ENCODE measurements at places on chromosomes 7 and 10. TPM values are rescaled to one million over a fixed set of nuclear protein-coding genes. Genes with fewer than 3 reads are reported as not detected.
A peak's percentile ranks its signal among the peaks of the same experiment; 100 is the strongest.

GRCh38 chr7:106775552-106775936 lies 89.5 kb upstream of the PIK3CG start:
- DNase-seq: no peak

- peak; percentile 87 for DNase-seq
These were observed 361 bp upstream of the PLXDC2 start for GRCh38 chr10:19815731-19816410.

DNA sequence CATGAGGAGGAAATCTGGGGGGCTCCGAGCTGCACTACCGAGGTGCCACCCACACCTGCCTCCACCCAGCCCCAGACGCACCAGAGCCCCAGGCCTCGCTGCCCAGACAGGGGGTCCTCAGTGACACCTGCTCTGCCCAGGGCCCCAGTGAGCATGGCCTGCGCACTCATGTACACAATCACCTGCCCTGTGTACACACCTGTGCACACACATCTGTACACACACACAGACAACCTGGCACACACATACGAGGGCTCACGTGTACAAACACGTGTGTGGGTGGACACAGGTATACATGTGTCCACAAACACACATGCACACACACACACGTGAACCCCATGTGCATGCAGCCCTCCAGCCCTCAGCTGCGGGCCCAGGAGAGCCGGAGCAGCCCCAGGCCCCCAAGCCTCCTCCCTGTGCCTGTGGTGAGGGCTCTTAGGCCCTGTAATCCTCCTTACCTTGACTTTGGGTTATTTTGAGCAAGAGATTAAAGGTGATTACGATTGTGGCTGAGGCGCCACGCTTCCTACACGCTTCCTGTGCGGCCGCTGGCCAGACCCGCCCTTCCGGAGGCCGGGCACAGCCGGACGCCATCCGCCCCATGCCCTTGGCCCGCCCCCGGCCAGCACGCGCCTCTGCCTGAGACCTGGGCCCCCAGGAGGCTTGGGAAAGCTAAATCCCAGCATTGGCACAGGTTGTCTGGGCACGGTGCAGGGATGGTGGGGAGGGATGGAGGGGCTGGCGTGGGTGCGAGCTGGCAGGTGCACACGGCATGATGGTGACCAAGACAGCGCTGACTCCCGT lies 71.9 kb downstream of the ELFN1 start:
- no peak for DNase-seq

GRCh38 chr10:109784236-109784635 lies 139.1 kb downstream of the XPNPEP1 start:
- DNase-seq: no peak

- no peak for DNase-seq
These were observed 98.7 kb downstream of the NPSR1 start for GRCh38 chr7:34756691-34757090.

DNA sequence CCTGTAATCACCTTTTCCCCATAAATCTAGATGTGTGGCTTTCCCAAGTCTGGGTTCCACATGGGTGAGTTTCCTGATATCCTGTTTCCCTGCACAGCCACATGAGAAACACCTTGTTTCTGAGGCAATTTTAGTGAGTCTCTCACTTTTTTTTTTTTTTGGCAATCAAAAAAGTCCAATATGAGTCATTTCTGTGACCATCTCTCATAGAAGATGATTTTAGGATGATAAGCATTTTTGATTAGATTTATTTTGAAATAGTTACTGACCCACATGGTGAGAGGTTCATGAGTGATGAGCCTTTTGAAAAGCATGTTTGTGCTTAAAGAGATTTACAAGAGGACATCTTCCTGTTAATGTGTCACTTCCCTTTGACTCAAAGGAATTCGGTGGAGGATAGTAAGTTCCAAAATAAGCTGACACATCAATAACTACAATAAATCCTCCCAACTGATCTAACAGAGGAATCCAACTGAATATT lies 464.0 kb downstream of the INHBA start:
- no peak for DNase-seq

DNA sequence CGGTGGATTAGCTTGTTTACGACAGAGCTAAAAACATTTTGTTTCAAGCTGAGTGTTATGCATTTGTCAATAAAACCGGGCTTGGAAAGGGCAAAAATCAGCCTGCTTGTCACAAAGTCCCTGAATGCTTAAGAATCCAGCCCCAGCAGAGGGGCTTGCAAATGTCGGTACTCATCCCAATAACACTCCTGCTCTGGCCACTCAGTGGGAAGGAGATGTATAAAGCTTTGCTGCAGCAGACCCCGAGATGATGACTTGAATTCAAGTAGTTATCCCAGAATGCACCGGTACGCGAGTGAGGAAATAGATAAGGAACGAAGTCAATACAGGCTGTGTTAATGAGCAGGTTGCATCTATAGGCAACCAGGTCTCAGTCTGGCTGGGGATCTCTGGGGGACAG lies 662.3 kb downstream of the CCSER2 start:
- no peak for DNase-seq

DNA sequence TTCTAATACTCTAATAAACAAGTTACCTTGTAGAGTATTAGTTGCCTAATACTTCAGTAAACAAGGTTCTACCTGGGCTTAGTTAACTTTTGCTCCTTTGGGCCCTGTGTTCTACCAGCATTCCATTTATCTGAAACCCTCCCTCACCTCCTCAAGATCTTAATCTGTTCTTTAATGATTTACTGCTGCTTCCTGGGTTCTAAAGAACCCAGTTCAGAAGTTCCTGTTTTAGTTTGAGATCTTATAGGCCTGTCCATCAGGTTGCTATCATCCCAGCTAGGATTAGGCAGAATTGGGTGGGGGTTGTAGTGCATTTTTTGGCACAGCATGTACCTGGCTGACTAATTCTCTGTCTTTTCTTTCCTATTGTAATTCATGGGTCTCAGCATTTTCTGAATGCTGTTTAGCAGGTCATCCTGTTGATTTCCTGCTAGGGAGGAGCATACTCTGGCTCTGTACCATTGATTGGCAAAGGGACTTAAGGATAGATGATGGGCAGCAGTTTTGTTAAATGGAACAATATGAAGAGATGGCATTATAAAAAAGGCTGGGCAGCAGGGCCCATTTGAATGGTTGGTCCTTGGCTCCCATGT lies 53.7 kb upstream of the TMEM248 start:
- no peak for DNase-seq

- no peak for DNase-seq
These were observed 12.3 kb downstream of the AOAH start for GRCh38 chr7:36712015-36712414.

Gene STEAP4
- 25.2 TPM for total RNA-seq

Gene PLCE1
- 4.2 TPM for total RNA-seq

Gene CDC14C
- total RNA-seq: not detected

Gene NCF1
- total RNA-seq: 4.2 TPM

Gene CPN1
- not detected for total RNA-seq

Gene C10orf62
- 0.97 TPM for total RNA-seq

Measured in Right ventricle myocardium inferior (tissue), 1 donor.